ENCODE measurements at places on chromosomes 3 and 15.

DNA sequence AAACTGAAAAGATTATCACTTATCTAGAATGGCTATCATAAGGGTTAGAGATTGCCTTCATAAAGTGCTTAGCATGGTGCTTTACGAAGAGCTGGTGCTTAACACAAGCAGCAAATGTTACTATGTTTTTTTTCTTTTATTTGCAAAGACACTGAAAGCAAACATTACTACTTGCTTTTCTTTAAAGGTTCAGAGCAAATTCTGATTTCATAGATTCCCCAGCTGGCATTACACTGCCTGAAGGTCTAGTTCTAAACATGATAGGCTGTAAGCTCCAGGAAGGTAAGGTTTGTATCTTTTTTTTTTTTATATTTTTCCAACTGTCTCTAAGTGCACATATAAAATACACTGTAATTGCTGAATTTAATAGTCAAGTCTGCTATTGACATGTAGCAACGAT is 71.9 kb downstream of the UQCC5 start:
- DNase-seq = no peak

- no peak for DNase-seq
These were observed 7.4 kb downstream of the SLC35A5 start for GRCh38 chr3:112569265-112569664.

DNA sequence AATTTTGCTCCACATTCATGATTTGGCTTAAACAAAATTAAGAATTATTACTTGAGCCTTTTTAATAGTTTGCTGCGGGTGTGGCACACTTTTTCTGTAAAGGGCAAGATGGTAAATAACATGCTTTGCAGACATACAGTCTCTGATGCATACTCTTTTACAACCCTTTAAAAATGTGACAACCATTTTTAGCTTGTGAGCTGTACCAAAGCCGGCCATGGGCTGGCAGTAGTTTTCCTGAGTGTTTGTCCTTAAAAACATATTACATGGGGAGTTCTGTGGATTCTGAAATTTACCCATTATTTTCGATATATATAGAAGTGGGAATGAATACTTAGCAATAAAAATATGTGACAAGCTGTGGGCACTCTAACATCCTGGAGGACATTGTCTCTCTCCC is 163.4 kb downstream of the FNDC3B start:
- DNase-seq = no peak

DNA sequence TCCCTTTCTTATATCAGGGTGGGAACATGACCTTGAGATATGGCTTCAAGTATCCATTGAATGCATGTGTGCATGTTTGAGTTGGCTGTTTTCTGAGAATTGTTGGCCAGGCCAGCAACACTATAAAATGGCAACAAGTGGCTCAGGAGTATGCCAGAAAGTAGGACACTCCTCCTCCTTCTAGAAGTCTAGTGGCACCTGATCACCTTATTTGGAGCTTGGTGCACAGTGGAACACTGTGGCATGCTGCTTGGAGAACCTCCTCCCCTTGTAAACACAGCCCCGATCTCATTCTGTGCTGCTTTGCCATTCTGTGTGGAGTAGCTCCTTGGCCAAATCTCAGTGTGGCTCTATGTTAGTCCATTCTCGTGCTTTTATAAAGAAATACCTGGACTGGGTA is 114.8 kb upstream of the NDN start:
- no peak for DNase-seq

- DNase-seq = no peak
These were observed at the start of gene CASR for GRCh38 chr3:122183521-122183892. Gene CASR, plus strand, starts transcription at chr3:122183668. Its CDS starts 70,522 bp downstream, at chr3:122254190.

DNA sequence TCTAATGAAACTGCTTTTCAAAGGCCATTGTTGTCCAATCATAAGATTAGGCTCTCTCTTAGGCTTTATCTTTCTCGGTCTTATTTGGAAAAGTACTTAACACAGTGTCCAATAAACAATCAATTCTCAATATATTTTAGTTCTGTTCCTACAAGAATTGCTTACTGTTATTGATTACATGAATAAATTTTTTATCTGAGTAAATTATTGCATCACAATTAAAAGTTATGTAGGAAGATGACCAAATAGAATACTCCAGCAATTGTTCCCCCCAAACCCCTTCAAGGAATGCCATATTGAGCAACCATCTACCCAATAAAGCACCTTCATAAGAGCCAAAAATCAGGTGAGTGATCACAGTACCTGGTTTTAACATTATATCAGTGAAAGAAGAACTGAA is 55.0 kb upstream of the RFX7 start:
- DNase-seq = no peak

All from CD4-positive, alpha-beta T cell treated with Interleukin-6 for 4 hours (primary cell).